ENCODE measurements at places on chromosomes 7 and 10.

DNA sequence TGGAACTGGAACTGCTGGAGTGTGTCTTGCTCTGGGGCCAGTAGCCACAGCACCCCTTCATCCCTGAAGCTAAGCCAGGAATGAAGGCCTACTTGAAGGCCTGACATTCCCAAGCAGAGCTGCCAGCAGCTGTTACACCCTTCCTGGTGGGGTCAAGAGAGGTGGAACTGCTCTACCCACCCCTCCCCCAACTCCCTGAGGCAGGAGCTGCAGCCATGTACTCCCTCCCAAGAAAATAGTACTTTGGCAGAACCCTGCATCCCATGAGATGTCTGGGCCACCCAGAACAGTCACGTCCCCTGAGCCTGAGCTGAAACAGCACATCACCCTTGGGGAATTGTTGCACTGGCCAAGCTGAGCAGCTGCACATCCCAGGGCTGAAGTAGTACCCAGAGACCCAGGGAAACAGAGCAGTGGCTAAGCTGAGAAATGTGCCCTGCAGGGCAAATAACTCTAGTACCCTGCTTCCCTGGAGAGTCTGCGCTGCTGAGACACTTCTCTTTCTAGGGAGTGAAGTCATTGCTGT is 63.4 kb upstream of the PLA2G12B start:
- no peak for DNase-seq

GRCh38 chr7:126790763-126791162 is 462.0 kb downstream of the GRM8 start:
- DNase-seq, result no peak

- DNase-seq, result no peak
Observed at GRCh38 chr10:21292763-21293517, 232.5 kb downstream of the SKIDA1 start.

DNA sequence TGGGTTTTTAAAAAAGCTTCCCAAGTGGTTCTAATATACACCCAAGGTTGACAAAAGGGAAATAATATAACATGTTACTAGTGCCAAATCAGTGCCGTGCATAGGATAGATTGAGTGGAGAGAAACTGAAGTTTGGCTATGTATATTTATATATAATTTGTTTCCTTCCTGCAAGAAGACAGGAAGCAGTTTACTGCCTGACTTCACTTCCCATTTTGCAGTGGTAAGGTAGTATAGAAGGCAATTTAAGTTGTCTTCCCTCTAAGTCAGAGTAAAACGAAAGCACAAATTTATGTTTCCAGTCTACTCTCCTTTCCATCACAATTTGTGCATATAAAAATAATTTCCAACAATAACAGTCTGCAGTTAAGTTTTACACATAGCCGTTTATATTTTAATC is 3.4 kb upstream of the HYCC1 start:
- no peak for DNase-seq

DNA sequence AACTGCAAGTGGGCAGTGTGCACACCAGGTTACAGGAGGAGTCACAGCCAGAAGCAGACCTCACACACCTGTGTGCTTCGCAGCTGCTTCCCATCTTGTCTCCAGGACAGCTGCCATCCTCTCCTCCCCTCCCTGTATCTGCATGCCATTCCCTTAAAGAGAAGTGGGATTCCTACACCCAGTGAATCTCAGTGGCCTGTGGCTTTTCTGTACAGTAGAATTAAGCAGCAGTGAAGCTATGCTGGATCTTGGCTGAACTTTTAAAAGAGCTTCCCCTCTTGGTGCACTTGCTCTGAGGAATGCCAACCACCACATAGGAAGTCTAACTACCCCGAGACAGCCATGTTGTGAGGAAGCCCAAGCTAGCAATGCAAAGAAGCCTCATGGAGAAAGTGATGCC is 236.5 kb upstream of the ZMIZ1 start:
- no peak for DNase-seq

- no peak for DNase-seq
Observed at GRCh38 chr10:69057951-69058297, 30.0 kb upstream of the SRGN start.

GRCh38 chr10:59907918-59908807 is 1.8 kb upstream of the CCDC6 start:
- no peak for DNase-seq

DNA sequence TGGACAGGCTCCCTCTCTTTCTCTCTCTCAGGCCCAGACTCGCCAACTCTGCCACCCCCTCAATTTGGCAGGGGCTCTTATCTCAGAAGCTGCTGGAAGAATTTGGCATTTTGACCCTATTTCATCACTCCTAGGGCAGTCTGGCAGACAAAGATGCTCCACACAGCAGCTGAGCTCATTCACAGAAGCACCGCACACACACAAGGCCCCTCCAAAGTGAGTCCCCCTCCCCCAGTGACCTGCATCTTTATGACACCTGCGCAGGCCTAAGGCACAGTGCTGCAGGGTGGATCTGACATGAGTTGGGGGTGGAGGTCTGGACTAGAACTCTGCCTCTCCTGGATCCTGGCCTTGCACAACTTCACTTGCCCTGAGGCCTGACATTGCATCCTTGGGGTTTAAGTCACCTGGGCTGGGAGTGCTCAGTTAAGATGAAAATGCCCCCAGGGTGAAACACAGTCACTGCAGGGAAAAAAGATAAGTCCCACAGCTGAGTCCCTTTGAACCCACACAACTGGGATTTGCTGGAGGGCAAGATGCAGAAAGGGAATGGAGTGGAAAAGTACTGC is 41.1 kb upstream of the DUSP5 start:
- DNase-seq, result no peak

GRCh38 chr7:43198016-43198415 is 85.6 kb downstream of the HECW1 start:
- DNase-seq, result no peak

DNA sequence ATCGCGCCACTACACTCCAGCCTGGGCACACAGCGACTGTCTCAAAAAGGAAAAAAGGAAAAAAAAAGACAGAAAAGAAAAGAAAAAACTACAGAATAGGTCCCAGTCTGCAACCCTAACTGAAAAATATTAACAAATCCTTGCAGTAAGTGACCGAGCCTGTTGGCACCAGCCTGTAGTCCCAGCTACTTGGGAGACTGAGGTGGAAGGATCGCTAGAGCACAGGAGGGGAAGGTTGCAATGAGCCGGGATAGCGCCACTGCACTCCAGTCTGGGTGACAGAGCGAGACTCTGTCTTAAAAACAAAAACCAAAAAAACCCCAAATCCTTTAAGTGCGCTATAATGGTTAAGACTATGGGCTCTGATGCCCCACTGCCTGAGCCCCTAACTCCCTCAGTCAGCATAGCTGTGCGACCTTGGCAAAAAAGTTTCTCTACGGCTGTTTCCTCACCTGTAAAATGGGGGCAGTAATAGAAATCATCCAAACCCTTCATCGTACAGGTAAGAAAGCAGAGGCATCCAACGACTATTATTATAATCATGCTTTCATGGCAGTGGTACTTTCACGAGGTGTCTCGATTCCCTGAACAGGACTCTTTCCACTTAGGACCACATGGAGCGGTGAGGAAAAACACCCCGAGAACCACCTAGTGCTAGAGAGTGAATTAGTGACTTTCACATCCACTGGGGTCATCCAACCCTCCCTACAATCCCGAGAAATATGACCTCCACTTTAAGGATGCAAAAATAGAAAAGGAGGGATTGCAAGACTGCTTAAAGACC is 755 bp downstream of the TOMM7 start:
- no peak for DNase-seq

GRCh38 chr10:71124921-71125748 is 87.2 kb upstream of the UNC5B start:
- DNase-seq, result no peak

GRCh38 chr10:9010093-9010492 is 955.6 kb downstream of the GATA3 start:
- DNase-seq, result no peak

DNA sequence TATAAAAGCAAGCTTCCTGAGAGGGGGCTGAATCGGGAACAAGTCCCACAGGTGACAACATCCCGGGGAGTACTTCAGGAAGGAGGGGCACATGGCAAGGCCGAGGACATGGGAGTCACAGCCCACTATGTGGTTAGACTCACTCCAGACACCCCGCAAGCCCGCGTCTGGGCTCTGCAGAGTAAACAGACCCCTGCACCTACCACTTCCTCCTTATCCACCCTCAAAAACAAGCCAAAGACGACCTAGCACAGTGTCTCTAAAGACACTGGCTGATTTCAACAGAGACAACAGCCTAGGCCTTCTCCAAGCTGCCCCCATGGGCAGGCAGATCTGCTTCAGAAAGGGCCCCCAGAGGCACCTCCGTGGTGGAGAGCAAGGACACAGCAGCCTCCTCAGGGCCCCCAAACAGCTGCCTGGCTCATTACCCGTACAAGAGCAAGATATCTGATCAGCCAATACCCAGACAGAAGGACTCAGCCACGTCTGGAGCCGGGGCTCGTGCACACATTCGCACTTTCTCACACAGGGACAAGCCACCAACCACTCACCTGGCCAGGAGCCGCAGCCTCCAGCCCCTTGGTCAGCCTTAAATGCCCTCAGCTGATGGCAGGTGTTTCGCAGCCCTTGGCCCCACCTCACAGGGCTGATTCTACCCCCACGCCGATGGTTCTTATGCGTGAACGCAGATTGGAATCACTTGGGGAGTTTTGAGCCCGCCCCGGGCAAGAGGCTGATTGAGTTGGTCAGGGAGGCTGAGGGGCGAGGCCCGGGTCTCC is 10.7 kb upstream of the KPNA7 start:
- DNase-seq, result no peak

DNA sequence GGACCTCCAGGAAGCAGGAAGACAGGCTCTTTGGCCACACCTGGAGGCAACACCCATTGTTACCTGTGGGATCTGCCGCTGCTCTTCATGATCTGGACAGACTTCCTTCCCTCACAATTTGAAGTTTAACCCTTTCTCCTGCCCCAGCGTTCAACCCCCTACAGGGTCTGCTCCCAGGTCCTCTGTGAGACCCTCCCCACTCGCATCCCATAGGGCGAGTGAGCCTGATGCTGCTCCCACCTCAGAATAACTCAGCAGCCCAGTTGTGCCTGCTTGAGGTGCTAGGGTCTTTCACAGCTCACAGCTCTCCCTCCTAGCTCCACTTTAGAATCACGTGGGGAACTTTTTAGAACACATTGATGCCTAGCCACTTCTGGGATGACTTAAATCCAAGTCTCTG is 61.8 kb upstream of the C10orf90 start:
- no peak for DNase-seq

DNA sequence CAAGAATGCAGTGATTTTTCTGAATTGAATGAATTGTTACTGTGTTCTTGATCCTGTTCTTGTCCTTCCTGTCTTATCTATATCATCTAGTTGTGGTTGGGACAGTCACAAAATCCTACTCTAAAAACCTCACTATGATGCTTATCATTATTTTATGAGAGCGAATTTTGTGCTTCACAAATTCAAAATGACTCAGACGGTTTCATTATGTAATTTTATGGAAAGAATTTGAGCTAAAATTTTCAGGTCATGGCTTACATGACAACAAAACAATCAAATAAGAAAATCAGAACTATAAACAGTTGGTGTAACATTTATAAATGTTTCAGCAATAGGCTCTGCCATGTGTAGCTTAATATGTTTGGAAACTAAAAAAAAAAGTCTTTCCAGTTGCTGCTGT is 6.9 kb downstream of the PRKAR2B start:
- no peak for DNase-seq

DNA sequence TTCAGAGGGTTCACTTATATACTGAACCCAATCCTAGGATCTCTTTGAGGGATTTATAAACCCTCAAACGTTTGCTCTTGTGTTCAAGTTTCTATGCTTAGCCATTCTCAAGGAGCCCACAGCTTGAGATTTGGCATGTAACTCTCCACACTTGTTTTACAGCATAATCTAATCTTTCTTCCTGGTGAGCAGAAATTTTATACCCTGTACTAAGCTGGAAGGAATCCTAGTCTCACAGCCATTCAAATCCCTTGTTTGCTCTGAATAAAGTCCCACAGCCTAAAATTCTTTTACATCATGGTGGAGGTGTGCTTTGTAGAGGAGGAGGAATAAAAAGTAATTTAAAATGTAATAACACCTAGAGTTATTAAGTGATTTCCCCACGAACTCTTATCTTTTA is 5.3 kb upstream of the AGR2 start:
- DNase-seq, result no peak

- DNase-seq, result no peak
Observed at GRCh38 chr7:89780291-89780690, 374.0 kb upstream of the STEAP1 start.

GRCh38 chr10:114151486-114151885 is 22.5 kb downstream of the CCDC186 start:
- no peak for DNase-seq

GRCh38 chr10:130661419-130661818 is 525.2 kb downstream of the GLRX3 start:
- DNase-seq, result no peak

DNA sequence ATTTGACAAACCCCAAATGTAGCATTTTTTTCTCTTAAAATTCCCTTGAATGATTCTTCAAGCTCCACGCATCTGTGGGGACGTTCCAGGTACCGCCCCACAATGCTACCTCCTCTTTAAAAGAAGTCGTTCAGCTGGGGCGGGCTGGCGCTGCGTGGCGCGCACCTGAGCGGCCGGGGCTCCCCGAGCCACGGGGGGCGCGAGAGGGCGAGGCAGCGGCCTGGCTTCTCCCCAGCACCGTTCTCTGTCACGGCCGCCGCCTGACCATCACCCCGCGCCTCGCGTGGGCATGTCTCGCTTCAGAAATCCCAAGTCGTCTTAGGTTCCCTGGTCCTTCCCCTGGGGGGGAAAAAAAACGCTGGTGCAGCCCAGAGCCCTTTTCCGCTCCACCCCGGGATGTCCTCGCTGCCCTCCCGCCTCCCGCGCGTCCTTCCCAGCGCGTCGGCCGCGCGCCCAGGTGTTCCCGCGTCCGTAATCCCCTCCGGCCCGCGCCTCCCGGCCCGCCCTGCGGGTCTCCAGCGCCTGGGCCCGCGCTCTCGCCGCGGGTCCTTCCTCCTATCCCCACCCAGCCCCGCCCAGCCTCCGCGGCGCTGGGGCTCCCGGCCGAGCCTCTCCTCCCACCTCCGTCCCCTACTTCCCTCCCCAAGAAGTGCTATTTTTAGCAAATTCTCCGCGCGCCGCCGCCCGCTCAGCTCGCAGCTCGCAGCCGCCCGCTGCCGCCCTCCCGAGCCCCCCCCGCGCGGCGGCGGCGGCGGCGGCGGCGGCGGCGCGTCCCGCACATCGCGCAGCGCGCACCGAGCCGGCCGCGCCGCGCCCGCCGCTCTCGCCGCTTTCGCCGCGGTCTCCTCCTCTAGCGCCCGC is 58.7 kb upstream of the PRPS1L1 start:
- peak; percentile 19 for DNase-seq

DNA sequence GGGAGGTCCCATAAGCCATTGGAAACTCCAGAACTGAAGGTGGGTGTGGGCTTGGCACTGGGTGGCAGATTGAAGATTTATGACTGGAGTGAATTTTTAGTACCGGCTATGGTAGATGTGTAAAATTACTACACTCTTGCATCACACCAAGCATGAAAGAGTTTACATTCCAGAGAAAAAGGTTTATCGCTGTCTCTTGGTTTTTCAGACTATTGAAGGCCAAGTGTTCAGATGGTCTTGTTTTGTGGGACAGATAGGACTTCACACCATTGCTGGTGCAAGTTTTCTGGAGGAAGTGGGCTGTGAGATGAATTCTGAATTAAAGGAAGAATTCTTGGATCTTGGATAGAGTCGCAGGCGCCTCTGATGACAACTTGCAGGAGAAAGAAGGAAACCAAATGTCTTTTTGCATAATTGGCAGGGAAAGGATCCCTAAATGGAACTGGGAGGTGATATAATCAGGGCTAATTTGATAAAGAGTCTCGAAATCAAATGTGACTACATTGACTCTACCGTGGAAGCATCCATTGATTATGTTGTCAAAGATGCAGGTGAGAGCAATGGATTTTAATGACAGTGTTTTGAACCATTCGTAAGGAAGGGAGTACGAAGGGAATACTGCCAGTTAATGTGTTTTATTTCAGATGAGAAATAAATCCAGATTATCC is 14.2 kb upstream of the NMT2 start:
- no peak for DNase-seq
